Muscle of back (tissue), 13 donors: ENCODE measurements at places on chromosomes 6 and 20.

DNA sequence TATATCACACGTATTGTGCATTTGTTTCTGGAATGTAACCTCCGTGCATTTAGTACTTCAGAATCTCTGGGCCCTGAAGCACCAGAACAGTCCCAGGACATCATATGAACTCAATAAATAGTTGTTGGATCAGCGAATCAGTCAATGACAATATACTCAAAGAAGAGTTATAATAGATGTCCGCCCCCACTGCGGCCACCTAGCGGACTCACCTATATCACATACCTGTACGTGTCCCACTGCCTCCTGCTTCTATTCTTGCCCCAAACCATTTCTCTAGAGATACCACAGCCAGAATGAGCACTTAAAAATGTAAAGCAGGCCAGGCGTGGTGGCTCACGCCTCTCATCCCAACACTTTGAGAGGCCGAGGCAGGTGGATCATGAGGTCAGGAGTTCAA lies 73.9 kb downstream of the DCDC2 start:
- DNase-seq, result no peak

DNA sequence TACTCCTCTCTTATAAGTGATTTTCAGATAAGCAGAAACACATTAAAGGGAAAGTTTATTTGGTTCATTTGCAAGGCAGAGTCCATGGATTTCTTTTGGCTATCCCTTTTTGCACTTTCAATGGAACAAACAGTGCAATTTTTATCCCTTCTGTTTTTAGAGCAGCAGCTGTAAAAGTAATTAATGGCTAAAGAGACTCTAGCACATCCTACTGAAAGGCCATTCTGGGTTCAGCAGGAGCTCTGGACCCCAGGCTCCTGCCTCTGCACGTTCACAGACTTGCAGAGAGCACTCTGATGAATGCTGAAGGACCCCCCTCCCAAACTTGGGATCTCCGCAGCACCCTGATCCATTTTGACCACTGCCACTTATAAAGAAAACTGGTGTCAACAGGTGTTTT lies 40.3 kb upstream of the PDE7B start:
- peak; percentile 31 for DNase-seq

GRCh38 chr6:137912813-137913212 lies 45.8 kb downstream of the TNFAIP3 start:
- DNase-seq, result no peak

DNA sequence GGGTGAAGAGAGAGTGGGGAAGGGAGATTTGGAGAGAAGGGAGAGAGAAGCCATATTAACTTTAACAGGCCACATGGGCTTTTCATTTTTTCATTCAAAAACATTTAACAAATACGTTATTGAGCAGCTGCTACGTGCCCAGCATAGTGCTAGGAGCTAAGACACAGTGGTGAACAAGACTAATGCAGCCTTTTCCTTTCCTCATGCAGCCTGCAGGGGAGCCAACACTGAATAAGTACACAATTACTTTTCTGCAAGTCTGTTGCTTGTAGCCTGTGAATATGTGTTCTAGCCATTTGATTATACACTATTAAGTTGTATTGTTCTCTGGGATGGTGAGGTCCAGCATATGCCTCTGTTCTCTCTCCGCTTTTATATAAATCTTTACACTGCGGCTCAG lies 1.9 kb upstream of the BLOC1S5 start:
- DNase-seq, result no peak

DNA sequence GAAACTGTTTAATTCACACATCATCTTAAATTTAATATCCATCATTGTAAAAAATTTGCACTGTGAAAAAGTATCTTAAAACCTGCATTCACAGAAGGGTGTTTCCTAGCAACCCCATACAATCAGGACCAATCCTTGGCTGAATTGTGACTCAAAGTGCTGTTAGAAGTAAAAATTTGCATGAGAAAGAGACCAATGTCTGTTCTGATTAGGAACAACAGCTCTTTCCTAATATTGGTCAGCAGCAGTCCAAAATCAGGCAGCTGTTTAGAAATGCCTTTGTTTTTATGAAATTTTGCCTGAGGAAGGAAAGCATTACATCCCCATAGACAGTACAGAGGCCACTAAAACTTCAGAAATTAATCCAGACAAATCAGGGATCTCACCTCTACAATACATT lies 987.0 kb downstream of the HACE1 start:
- DNase-seq, result no peak

GRCh38 chr6:150336299-150336698 lies 32.5 kb upstream of the IYD start:
- DNase-seq, result no peak

DNA sequence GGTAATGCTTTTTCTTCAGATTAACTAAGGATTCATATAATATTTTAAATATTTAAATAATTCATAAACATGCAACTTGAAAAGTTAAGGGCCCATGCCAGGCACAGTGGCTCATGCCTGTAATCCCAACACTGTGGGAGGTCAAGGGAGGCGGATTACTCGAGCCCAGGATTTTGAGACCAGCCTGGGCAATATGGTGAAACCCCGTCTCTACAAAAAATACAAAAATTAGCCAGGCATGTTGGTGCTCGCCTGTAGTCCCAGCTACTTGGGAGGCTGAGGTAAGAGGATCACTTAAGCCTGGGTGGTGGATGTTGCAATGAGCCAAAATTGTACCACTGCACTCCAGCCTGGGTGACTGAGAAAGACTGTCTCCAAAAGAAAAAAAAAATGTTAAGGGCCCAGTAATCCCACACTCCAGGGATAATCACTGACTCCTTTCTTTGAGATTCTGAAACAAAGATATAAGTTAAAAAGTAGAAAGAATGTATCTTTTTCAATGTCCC lies 7.9 kb upstream of the RIN2 start:
- DNase-seq, result no peak

DNA sequence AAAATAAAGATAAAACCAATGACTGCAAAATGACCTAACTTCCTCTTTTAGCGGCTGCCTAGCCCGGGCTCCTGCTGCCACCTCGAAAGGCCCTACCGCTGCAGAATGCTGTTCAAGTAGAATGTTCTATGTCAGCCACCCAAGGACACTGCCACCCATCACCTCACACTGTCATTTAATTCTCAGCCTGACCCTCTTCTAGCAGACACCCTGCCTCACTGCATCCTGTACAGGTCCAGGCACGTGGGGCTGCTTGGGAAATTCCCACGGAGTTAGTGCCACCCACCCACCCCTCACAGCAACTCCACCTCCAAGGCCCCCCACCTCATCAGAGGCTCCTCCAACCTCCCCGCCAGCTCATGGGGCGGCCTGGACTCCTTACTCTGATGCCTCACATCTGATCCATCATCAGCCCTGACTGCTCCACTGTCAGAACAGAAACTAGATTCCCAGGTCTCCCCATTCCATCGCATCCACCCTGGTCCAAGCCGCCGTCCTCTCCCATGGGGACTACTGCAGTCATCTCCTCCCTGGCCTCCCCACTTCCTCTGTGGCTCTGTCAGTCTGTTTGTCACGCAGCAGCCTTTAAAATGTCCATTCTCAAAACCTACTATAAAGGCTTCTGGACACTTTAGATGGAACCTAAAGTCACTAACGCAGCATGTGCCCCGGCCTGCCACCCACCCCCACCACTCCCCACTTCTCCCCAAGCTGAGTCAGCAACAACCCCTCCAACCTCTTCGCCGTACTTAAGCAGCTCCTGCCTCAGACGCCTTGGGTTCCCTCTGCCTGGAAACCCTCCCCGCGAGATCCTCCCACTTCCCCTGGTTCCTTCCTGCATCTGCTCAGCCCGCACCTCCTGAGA lies 17.0 kb downstream of the NFATC2 start:
- DNase-seq, result peak; percentile 59

GRCh38 chr6:10556992-10557391 lies 35.8 kb downstream of the GCNT2 start:
- no peak for DNase-seq

- no peak for DNase-seq
Observed at GRCh38 chr6:158039571-158040050, 57.9 kb downstream of the SYNJ2 start.

DNA sequence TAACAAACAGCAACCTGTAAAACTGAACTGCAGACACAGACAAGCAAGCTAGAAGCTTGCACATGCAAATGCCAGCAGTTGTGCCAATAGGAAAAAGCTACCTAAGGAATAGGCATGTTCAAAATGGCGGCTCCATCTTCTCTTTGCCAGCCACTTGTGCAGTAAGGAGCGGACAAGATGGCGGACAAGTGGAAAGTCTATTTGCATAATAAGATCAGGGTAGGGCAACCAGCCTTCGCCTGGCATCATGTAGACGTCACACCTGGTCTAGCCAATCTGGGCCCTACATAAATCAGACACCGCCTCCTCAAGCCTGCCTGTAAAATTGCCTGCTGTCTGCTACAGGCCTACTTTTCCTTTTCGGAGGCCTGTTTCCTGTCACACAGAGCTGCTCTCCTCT lies 18.0 kb downstream of the C6orf52 start:
- no peak for DNase-seq
